Hematopoietic multipotent progenitor cell treated with erythropoietin and hydrocortisone succinate and interleukin-3 and kit ligand, for 4 days (in vitro differentiated cells): ENCODE measurements at places on chromosomes 7 and 10.

- no peak for DNase-seq
These were observed 45.0 kb upstream of the AGBL3 start for GRCh38 chr7:134941185-134941900.

- DNase-seq, result no peak
These were observed 180.4 kb downstream of the TMEM26 start for GRCh38 chr10:61272781-61273180.

- DNase-seq, result no peak
These were observed 104.3 kb downstream of the TCERG1L start for GRCh38 chr10:131207176-131207575.

GRCh38 chr7:25894002-25894901 is 257.7 kb upstream of the NFE2L3 start:
- DNase-seq, result peak; percentile 74

GRCh38 chr7:86939197-86939814 is 120.1 kb downstream of the ELAPOR2 start:
- peak; percentile 81 for DNase-seq

GRCh38 chr7:52794621-52795020 is 240.8 kb upstream of the POM121L12 start:
- DNase-seq, result no peak

GRCh38 chr10:98266647-98267046 is 1.3 kb downstream of the LOXL4 start:
- DNase-seq, result no peak

DNA sequence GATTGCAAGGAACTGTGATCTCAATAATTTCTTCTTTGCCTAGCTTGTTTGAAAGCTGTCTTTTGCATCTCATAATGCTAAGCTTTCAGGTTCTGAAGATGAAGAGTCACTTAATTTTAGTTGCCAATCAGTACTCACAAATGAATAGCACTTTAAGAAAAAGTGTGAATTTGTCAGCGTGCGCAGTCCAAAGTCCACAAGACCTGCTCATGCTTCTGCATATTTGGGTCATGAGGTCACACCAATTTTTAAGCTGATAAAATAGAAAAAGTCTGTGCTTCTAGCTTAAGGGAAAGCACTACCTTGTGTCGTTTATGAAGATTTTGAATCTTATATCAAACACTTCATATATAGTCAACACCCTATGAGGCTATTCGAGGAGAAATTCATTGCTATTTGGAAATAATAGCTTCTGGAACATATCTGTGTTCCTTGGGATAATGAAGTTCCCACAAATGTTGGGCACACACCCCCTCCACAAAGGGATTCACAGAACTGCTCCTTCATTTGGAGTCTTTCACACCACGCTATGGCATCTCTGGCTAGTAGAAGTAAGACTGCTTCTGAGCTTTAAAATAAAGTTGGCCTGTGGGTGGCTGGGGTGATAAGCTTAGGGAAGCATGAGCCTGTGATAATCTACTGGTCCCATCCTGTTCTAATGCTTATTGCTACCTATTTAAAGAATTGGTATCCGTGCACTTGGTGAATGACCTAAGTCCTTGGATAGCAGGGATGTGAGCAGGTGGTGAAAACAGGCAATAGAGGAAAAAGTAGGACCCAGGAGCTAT is 33.3 kb downstream of the A1CF start:
- DNase-seq, result peak; percentile 11

DNA sequence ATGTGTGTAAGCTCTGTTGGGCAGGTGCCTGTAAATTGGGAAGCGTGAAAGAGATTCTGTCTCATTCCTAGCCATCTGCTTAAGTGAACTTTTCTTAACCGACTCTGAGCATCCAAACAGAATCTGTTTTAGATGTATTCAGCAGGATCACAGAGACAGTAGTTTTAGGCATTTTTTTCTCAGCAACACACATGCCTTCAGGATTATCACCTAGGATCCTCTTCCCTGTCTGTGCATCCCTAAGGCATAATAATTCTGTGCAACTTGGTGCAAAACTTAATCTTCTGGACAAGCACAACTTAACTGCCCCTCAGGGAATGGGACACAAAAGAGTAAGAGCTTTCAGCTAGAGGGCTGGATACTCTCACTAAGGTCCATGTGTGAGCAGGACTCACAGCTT is 284.8 kb downstream of the C7orf25 start:
- no peak for DNase-seq

DNA sequence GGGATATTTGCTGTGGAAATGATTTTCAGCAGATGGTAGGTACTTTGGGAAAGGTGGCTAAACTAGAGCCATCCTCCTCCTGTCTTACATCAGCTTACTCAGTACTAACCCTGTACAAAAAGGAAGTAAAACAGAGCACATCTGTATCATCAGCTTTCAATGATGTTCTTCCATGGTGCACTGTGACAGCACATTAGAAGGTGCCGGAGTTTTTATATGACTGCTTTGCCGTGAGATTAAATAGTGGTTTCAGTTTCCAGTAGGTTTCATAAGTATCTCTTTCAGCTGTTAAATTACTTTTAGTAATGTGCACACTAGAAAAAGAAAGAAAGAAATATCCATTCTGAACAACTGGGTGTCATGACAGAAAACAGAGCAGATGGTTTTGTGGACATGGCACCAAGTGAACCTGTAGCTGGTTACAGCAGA is 86.5 kb downstream of the ARID5B start:
- DNase-seq, result no peak

DNA sequence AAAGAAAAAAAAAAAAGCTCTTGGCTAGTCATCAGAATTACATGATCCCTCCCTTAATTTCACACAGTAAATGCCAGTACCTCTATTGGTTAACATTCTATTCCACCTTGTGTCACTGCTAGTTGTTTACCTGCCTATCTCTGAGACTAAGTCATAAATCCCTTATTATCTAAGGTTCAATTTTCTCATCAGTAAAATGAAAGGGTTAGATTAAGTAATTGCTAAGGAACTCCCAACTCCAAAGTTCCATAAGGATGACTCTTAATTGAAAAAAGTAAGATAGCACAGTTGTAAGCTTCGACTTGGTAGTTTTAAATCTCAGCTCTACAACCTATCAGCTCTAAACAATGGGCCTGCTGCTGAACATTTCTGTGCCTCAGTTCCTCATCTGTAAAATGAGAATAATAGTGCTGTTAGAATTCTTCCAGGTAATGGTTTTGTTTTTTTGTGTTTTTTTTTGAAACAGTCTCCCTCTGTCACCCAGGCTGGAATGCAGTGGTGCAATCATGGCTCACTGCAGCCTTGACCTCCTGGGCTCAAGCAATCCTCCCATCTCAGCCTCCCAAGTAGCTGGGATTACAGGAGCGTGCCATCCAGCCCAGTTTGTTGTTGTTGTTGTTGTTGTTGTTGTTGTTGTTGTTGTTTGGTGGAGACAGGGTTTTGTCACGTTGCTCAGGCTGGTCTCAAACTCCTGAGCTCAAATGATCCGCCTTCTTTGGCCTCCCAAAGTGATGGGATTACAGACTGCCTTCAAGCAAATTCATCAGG is 35.6 kb downstream of the SRPK2 start:
- no peak for DNase-seq

DNA sequence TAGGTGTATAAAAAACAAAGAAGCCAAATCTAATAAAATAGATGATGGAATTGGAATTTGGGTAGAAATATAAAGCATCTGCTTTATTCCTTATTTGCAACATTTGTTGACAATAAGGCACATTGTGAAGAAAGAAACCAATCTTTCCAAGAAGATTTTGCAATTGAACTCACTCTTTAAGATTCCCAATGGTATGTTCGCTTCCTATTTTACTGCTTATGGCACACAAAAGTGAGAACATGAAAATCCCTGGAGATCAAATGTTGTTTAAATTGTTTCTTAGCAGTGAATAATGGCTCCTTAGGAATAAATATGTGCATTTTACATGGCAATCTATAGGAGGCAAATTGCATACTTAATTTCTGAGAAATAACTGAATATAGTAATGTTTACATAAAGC is 84.5 kb downstream of the ADAM22 start:
- DNase-seq, result no peak

DNA sequence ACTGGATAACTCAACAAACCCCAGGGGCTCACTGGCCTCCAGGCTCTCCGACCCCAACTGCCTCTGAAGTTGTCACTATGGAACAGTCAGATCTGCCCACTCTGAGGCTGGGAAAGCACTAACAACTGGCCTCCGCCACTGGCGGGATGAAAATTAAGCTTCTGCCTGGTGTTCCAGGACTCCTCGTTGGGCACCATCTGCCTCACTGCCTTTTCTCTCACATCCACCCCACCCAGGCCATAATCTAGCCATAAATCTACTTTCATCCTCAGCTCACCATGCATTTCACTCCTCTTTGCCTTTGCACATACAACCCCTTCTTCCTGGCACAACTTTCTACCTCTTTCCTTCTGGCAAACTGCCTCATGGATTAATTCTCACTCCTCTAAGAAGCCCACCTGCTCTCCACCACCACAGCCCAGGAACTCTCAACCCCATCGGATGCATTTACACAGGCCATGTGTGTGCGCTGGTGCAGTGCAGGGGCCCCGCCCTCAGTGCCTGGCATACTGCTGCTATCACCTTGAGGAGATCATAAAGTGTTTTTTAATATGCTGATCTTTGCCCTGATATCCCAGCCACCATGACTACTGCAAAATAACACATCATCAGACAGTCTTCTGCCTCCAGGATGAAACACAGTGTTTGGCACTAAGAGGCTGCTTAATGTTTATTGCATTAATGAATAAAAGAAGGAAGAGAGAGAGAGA is 4.0 kb downstream of the CDHR1 start:
- no peak for DNase-seq

DNA sequence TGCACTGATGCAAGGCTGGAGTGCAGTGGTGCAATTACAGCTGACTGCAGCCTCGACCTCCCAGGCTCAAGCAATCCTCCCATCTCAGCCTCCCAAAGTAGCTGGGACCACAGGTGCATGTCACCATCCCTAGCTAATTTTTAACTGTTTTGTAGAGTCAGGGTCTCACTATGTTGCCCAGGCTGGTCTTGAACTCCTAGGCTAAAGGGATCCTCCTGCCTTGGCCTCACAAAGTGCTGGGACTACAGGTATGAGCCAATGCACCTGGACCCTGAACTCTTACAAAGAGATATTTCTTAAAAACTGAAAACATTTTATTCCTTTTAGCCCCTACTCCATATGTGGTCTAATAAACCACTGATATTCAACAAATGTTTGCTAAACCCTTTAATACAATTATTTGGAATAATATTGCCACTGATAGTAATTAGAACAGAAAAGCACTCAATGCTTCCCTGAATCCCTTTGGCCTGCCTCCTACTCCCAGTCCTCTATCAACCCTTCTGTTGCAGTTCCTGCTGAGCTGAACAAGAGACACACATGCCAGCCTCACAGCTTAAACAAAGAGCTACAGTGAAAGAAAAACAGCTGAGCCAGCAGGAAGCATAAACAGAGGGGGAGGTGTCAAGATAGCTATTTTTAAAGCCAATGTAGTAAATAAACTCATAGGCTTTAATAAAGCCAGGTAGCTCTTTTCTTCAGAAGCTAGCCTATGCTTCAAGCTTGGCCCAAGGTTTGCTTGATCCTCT is 7.0 kb upstream of the GNAI1 start:
- DNase-seq, result peak; percentile 45

- DNase-seq, result peak; percentile 75
These were observed at the start of gene SCIN for GRCh38 chr7:12570534-12571461. SCIN (plus strand) TSS chr7:12570720; CDS start chr7:12570787, 67 bp downstream.

- no peak for DNase-seq
These were observed 48.4 kb downstream of the BMPR1A start for GRCh38 chr10:86804805-86805204.

DNA sequence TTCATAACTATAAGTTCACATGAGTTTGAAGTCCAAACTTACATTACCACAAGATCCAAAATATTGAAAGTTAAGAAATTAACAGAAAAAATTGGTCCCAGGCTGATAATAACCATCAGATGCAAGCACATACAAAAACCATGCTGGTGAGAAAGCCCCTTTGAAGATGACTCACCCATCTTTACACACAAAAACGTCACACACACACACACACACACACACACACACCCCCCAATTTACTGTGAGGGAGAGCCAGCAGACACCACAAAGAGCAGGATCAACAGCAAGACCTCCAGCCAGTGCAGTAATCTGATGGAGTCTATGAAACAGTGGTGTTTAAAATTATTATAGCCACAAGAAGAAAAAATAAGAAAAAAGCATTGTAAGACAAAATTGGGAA is 50.1 kb upstream of the DRGX start:
- DNase-seq, result peak; percentile 18

- DNase-seq, result no peak
These were observed 11.1 kb downstream of the ZNF775 start for GRCh38 chr7:150390205-150390604.

- no peak for DNase-seq
These were observed 16.0 kb downstream of the FAM13C start for GRCh38 chr10:59346321-59346720.

- peak; percentile 98 for DNase-seq
These were observed 6.1 kb upstream of the UBE2H start for GRCh38 chr7:129958643-129959470.

- DNase-seq, result no peak
These were observed 2.3 kb downstream of the ZC3HAV1L start for GRCh38 chr7:139033346-139034114.
